Stimulated activated CD8-positive, alpha-beta memory T cell treated with anti-CD3 and anti-CD28 coated beads, Interleukin-4, amount 100 ng/mL, for 24 hours (primary cell): ENCODE measurements at places on chromosomes 7 and 10.

DNA sequence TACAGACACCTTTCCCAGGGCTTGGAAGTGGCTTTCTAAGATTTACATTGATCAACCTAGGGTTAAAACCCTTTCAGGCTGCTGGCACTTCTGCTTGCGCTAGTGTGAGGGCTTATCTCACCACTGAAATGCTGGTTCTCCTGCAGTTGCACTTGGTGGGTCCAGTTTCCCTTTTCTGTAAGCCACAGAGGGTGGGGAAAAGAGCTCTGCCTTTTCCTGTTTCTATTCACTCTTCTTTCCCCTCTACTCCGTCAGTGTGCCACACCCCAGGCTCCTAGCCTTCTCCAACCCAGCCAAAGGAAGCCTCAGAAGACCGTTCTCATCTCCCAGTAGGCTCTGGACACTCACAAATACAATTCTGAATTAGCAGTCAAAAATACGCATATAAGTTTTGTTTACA, 19.0 kb upstream of the CAPZA2 start:
- DNase-seq, result no peak

GRCh38 chr10:94324609-94325233, 38.0 kb downstream of the NOC3L start:
- DNase-seq, result no peak

DNA sequence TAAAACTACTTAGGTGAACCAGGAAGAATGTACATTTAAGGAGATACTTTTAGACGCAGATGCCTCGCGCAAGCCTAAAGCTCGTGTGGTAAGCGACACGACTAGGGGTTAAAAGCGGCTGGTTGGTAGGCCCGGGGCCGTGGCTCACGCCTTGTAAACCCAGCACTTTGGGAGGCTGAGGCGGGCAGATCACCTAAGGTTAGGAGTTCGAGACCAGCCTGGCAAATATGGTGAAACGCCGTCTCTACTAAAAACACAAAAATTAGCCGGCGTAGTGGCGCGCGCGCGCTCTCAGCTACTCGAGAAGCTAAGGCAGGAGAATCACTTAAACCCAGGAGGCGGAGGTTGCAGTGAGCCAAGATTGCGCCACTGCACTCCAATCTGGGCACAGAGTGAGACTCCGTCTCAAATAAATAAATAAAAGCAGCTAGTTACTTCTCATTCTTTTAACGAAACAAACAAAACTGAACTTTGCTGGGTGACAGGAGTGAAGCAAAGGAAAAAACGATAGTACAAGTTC, 879 bp downstream of the NUDT5 start:
- no peak for DNase-seq

DNA sequence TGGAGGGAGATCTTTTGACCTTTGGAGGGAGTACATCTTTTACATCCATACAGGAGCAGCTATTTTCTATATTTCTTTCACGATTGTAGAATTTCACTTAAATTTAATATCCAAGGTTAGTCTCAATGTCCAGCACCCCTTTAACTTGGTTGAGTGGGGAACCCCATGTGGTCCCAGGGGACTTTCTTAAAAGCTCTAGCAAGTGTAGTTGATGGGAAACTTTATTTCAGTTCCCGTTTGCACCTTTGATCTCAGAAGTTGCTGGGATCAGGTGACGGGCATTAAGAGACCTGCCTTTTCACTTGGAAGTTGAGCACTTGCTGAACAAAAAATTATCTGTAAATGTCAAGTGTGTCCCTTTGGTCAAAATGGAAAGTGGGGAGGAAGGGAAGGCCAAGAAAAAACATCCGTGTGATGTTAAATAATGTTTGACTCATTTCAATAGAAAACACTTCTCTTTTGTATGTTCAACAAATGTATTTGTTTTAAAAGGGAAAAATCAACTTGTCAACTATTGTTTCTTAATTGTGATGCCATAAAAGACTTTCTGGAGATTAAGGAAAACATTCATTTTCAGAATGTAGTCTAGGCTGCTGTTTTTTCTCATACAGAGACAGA, 370.1 kb upstream of the GALNT17 start:
- DNase-seq, result no peak
